ENCODE measurements at places on chromosomes 11 and 22.

- no peak for DNase-seq
Measured at GRCh38 chr22:38867471-38868285, 4.3 kb downstream of the CBX6 start.

- no peak for DNase-seq
Measured at GRCh38 chr22:46127556-46127955, 22.8 kb upstream of the PPARA start.

- DNase-seq = no peak
Measured at GRCh38 chr11:5303626-5304025, 1.9 kb upstream of the OR51B4 start.

DNA sequence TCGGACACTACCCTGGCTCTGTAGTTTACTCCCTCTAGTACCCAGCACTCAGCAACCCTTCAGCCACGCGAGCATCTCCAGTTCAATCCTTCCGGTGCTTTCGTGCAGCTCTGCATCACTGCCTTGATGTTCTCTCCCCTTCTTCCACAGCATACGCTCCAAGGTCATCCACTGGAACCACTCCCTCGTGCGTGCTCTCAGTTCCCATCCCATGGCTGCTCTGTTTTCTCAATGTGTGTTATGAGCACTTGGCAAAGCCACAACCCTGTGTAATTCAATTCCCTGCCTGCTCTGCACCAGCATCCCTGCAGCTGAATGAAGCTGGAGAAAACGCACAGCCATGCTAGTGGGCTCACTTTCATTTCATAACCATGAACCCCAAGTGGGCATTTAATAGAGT, 38.5 kb upstream of the NFRKB start:
- no peak for DNase-seq

- no peak for DNase-seq
Measured at GRCh38 chr11:469684-470560, 19.8 kb downstream of the PTDSS2 start.

GRCh38 chr22:36073476-36073875, 44.9 kb upstream of the RBFOX2 start:
- no peak for DNase-seq

DNA sequence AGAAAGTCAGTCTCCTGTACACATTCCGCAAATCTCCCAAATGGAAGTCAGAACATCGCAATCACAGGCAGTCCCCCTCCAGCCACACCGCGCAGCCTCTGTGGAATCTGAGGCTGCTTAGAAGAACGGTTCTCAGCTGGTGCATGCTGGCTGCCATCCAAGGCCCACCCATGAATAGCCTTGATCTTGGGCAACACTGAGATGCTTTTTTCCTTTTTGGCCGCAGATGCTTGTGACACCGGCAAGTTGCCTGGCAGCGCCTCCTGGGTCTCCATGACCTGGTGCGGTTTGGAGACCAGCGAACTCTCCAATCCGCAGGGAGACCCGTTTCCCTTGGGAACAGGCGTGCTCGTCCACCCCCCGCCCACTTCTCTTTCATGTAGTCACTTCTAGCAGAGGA, 26.3 kb upstream of the PHF21B start:
- DNase-seq = no peak

DNA sequence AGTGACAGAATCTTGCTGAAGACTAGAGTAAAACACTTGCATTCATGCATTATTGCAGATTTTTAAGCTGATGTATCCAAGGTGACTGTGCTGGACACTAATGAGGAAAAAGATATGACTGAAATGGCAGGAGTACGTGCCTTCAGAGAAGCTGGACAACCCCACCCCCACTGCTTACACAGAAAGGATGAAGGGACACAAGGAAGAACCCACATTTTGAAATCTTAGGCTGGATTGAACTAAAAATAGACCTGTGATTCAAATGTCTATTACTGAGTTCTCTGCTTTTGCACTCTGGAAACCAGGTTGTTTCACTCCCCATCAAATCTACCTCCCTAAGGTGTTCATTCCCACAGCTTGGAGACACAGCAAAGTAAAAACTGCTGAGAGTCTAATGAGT, 117.1 kb downstream of the KCNC1 start:
- DNase-seq = no peak

DNA sequence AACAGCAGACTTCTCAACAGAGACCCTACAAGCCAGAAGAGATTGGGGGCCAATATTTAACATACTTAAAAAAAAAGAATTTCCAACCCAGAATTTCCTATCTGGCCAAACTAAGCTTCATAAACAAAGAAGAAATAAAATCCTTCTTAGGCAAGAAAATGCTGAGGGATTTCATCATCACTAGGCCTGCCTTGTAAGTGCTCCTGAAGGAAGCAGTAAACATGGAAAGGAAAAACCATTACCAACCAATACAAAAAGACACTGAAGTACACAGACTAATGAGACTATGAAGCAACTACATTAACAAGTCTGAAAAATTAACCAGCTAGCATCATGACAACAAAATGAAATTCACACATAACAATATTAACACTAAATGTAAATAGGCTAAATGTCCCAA, 947.9 kb upstream of the CHORDC1 start:
- DNase-seq = no peak

- DNase-seq = no peak
Measured at GRCh38 chr11:104997288-104997687, 25.7 kb downstream of the CASP5 start.

- no peak for DNase-seq
Measured at GRCh38 chr11:61472282-61472681, 36.3 kb upstream of the LRRC10B start.

- no peak for DNase-seq
Measured at GRCh38 chr11:73991471-73992006, 8.9 kb upstream of the UCP2 start.

GRCh38 chr11:36126678-36127077, 162.5 kb downstream of the COMMD9 start:
- no peak for DNase-seq

GRCh38 chr11:29963036-29963435, 53.8 kb downstream of the KCNA4 start:
- DNase-seq = no peak

- DNase-seq = peak; percentile 64
Measured at GRCh38 chr11:6473451-6474412, at the start of gene TRIM3. Gene TRIM3, minus strand, starts transcription at chr11:6473941. Its CDS starts 8,246 bp downstream, at chr11:6465695.

DNA sequence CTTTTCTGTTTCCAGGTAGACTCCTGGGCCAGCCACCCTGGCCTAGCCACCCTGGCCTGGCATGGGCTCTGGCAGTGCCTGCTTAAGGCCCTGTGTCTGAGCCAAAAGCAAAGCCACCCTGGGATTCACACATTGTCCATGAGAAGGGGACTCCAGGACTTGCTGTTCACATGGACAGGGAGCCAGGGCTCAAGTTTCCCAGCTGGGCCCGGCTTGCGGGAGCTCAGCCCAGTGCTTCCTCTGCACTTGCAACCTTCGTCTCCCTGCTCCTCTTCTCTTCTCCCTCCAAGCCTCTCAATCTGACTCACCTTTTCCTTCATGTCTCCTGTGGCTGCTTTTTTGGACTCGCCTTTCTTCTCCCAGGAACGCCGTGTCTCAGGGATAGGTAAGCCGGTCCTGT, 130.3 kb downstream of the MICAL2 start:
- DNase-seq = no peak

- DNase-seq = no peak
Measured at GRCh38 chr11:125455851-125456250, 40.2 kb downstream of the FEZ1 start.

DNA sequence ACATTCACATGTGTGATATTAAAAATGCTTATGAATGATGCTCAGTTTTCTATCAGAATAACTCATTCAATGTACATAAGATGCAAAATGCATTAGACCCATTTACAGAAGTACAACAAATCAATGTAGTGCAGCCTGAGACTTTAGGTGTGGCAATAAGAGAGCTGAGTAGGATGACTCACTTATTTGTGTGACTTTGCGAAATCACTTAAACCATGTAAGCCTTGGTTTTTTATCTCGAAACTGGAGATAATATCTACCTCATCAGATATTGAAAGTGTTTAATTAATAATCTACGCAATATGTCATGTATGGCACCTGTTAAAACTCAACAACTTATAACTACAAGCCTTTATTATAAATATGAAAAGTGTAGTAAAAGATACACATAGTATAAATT, 105.7 kb upstream of the LUZP2 start:
- DNase-seq = no peak

GRCh38 chr11:6943131-6943530, 16.9 kb downstream of the ZNF215 start:
- no peak for DNase-seq

GRCh38 chr11:69788956-69789355, 13.8 kb upstream of the FGF4 start:
- DNase-seq = no peak

DNA sequence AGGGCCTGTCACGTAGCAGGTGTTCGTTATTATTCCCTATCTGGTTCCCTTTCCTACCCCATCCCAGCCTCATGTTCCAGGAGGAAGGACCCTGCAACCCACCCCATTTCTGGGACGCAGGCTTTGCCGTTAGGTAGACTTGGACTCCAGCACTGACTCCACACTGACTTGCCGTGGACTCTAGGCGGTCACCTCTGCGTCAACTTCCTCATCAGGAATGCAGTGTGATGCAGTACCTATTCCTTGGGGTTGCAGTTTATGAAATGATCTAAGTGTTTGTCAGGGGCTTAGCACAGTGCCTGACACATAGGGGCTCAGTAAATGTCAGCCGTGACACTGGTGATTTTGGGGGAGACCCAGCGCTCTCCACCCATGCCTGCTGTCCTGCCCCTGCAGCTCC, 16.8 kb downstream of the DGKZ start:
- no peak for DNase-seq

DNA sequence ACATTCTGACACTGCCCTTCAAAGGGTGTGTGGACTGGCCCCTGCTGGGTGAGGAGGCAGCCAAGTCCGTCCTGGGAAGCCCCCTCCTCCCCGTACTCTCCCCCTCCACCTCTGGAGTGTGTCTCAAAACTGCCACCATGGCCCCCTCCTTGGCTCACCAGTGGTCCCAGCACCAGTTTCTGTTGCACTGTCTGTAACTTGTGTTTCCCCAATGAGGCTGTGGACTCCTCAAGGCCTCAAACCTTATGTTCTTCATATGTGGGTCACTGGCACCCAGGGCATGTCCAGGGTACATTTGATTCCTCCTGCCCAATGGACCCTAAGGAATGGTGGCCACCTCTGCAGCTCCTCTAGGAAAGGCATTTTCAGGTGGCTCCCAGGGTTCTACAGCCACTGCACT, 6.6 kb upstream of the NPTXR start:
- DNase-seq = no peak
